ENCODE measurements at places on chromosomes 7 and 10.

DNA sequence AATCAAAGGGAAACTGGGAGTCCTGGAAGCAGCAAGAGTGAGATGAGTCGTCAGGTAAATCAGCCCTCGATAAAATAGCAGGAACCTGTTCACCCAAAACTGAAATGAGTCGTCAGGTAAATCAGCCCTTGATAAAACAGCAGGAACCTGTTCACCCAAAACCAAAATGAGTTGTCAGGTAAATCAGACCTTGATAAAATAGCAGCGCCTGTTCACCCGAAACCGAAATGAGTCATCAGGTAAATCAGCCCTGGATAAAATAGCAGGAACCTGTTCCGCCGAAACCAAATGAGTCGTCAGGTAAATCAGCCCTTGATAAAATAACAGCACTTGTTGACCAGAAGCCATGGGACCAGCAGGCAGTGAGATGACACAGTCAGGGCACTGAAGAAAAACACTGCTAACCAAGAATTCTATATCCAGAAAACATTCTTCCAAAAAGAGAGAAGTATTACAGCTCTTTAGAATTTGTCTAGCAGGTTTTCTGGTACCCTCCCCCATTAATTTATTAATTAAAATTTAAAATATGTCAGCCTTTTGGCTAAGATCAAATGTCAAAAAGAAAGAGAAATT lies 3.4 kb upstream of the CYP2E1 start:
- DNase-seq: no peak

- no peak for DNase-seq
Measured at GRCh38 chr7:85413718-85414117, 226.9 kb upstream of the SEMA3D start.

DNA sequence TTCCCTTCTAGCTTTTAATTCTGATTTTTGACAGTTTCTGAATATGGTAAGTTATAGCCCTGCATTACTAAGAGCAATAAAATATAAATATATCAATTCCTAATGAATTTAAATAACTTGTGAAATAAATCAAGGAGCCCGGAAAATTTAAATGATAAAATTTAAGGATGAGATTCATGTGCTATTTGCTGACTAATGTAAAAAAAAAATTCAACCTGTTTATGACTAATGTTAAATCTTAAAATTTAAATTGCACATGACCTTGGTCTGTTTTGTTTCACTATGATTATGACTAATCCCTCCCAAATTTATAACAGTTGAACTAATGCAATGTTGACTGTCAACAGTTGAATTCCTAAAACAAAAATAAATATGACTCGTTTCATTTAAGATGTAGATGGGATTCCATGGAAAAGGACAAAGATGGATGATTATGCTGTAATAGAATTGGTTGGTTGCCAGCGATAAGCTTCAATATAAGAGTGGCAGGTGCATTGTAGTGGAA lies 419.9 kb downstream of the NRG3 start:
- no peak for DNase-seq

DNA sequence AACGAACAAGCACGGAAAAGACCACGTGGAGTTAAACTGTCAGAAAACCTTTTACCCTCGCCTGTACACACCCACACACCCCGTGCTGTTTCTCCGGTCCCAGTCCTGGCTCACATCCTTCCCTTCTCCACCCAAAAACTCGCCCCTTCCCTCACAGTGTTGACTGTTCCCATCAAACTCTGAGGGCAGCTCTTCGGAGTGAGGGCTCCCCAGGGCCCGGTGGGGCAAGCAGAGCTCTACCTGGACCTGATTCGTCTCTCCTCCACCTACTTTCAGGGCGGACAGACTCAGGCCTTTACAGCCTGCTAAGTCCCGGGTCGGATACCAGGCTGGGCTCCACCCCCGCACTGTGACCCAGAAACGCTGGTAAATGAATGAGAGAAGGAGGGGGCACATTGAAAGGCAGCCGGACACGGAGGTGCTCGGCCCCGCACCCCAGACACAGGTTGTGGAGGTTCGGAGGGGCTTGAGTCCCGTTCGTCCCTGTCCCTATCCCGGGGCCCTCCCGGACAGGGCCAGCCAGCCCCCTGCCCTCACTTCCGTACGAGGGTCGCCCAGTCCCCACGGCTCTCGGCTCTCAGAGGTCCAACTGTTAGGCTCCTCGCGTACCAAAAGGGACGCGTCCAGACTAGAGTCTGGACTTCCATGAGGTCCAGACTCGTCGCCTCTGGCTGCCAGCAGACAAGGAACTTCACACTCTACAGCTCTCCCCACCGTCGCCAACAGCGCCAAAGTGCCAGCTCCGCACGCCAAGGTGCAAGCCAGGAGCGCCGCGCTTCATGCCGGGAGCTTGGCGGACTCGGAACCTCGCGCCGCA lies 31.7 kb upstream of the ASL start:
- peak; percentile 55 for DNase-seq

GRCh38 chr7:18496341-18496700 lies 772 bp downstream of the HDAC9 start:
- DNase-seq: no peak

DNA sequence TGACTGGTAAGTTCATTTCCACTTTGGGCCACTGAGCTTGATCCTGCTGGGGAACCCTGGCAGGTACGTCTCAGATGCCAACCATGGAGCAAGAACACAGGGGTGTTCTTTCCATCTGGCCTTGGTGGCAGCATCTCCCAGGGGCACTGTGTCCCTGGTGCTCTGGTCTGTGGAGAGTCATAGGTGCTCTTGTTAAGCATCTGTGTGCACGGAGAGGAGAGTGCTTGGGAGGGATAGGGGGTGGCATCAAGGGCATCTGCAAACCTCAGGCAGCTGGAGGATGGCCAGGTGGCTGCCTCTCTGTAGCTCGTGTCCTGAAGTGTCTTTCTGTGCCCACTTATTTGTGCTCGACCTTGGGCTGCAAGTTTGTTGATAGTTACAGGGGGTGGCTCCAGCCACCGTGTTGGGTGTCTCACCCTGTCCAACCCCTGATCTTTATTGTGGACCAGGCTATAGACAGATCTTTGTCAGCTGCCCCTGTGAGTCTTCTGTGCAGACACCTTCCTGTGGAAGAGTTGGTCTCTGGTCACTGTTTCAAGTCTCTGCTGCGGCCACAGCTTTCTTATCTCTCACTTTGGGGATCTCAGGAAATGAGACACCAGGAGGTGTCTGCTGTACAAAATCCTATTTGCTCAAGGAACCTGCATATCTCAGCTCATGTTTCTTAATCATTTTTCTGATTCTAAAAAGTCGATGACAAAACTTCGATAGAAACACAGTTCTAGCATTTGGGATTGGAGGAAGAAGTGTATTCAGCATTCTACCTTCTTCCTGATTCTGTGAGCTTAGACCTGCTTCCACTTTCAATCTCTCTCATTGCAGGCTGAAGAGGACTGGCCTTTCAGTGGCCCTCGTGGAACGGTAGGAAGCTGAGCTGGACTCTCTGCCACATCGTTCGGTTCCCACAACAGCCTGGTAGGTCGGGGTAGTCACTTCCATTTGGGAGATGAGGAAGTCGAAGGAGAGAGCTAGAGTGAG lies 17.2 kb upstream of the GIMAP8 start:
- peak; percentile 66 for DNase-seq

DNA sequence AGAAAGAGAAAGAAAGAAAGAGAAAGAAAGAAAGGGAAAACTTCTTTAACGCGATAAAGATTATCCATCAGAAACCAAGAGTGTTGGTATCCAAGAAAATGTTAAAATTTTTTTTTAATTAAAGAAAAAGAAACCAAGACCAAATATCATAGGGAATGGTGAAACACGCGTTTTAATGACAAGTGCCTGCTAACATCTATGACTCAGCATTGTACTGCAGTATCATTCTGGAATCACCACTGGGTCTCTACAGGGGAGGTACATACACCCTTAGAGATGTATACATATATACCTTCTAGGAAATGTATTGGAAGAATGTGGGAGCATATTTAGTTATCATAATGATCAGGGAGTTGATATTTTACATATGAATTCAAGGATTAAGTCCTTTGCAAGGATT lies 32.1 kb upstream of the PIK3AP1 start:
- no peak for DNase-seq

GRCh38 chr10:113631684-113632367 lies 32.0 kb downstream of the NRAP start:
- DNase-seq: no peak

GRCh38 chr10:1115607-1115955 lies 59.4 kb downstream of the WDR37 start:
- no peak for DNase-seq

DNA sequence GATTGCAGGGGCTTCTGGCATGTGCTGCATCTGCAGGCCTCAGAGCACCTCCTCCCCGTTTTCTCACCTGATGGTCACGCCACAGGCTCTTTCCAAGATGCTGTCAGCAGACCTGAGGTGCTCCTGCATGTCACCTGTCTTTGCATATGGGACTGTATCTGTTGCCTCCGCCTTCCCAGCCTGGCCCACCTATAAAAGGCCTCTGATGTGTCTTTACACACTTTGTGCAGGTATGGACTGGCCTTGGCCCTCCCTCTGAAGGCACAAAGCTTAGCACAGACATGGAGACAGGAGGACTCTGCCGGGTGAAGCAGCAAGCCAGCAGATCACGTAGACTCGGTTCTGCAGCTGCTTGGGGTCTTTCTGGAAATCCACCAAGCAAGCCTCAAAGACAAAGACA lies 220.9 kb upstream of the PPP2R2D start:
- DNase-seq: no peak

GRCh38 chr7:2354939-2355704 lies 495 bp downstream of the EIF3B start:
- no peak for DNase-seq

DNA sequence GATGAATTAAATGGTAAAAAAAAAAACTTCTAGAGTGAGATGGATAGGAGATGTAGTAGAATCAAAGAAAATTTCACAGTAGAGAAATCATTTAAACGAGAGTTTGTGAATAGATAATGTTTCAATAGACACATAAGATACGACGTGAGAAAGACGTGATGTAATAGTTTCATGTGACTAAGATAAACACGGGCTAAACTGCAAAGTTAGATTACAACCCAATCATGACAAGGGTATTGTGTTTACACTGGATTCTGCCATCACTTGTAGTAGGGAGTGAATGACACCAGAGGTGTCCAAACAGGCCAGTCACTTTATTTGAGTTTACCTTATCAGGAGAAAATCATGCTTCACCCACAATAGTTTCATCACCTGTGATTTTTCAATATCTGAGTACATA lies 21.6 kb downstream of the SEMA3D start:
- DNase-seq: no peak

GRCh38 chr7:1239803-1240516 lies 7.3 kb downstream of the UNCX start:
- no peak for DNase-seq

GRCh38 chr10:2728087-2728486 lies 339.3 kb upstream of the PFKP start:
- DNase-seq: no peak

- no peak for DNase-seq
Measured at GRCh38 chr10:6354168-6354772, 151.5 kb downstream of the PFKFB3 start.

- no peak for DNase-seq
Measured at GRCh38 chr10:8691498-8692017, 637.1 kb downstream of the GATA3 start.

GRCh38 chr10:23341004-23341403 lies 3.6 kb downstream of the C10orf67 start:
- no peak for DNase-seq

DNA sequence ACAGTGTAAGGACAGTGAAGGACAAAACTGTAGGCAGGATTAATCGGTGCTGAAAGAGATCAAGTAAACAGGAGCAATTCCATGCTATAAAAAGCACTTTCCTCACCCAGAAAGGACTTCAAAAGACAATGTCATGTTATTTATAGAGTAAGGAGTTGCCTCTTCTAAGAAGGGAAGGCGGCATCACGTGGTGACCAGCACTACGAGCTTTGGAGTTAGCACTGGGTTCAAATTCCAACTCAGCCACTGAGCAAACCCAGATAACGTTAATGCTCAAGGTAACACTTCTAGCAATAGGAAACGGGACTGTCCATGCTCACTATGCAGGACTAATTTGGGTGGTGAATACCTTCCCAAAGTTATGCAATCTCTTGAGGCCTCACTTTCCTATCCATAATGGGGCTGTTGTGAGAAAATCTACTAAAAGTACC lies 715 bp upstream of the PANK1 start:
- no peak for DNase-seq

GRCh38 chr10:132364594-132364970 lies 32.4 kb upstream of the PWWP2B start:
- no peak for DNase-seq

DNA sequence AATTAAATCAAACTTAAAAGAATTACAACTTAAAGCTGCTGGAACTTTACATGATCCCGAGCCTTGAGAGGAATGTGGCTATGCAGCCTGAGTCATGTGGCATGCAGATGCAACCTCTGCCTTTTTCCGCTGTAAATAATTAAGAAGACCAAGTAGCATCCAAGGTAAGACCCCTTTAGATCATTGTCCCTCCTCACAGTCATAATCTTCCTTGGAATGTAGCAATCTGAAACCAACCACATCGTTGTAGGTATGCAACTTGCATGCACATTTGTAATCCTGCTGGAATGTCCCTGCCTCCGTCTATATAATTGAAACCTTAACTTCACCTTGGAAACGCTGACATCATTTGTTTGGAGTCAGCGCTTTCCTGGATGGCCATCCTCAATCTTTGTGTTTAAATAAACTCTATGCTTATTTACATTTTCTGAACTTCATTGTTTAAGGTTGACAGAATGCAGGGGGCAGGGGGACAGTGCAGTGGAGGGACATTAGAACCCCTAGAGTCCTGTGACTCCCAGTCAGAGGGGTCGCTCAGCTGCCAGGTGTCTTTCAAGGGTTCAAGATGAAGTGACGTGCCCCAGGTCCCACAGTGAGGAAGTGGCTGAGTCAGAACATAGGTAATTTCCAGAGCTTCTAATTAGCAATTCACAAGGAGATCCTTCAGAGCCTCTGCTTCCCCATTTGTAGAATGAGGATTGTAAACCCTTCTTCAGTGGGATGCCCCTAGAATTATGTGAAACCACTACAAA lies 110.7 kb downstream of the RALA start:
- DNase-seq: no peak

- DNase-seq: peak; percentile 17
Measured at GRCh38 chr7:121180436-121181063, 148.2 kb upstream of the WNT16 start.

- no peak for DNase-seq
Measured at GRCh38 chr10:59865101-59865500, 41.3 kb downstream of the CCDC6 start.

DNA sequence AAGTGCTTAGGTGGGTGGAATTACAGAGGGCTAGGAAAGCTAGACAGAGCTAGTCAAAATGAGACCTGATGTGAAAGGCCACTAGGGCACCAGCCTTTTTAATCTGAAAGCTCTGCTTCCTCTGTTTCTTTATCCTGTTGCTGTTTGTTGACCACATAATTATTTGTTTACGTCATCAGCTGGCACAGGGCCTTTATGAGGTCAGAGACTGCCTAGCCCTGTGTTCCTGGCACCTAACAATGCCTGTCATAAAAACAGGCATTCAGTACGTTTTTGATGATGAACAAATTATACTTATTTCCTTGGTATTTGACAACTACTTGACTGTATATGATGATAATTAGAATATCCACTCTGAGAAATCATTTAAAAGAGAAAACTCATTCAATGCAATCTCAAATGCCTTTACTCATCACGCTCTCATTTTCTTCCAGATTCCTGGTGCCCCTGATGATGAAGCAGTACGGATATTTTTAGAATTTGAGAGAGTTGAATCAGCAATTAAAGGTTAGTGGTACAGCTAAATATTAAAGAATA lies 26.0 kb downstream of the RBM17 start:
- DNase-seq: no peak

Data from GM13976 (cell line).